Effector memory CD4-positive, alpha-beta T cell (primary cell): ENCODE measurements at places on chromosomes 1 and 21.

- DNase-seq = no peak
Observed at GRCh38 chr1:225137976-225138375, 208.5 kb downstream of the DNAH14 start.

DNA sequence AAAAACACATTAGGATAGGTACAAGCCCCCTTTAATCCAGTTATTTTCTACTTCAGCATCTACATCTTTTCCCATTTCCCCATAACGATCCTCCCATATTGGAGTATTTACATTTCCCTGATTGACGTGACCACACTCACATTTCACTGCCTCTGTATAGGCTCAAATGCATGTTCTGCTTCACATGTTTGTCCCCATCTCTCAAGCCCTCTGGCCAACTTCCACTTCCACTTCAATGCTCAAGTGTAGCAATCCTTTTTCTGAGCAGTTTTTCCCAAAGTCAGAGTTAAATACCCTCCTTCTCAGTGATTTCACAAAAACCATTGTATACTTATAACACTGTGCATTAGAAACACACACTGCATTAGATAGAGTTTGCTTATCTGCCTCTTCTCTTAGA is 61.8 kb upstream of the TTLL7 start:
- DNase-seq = no peak

DNA sequence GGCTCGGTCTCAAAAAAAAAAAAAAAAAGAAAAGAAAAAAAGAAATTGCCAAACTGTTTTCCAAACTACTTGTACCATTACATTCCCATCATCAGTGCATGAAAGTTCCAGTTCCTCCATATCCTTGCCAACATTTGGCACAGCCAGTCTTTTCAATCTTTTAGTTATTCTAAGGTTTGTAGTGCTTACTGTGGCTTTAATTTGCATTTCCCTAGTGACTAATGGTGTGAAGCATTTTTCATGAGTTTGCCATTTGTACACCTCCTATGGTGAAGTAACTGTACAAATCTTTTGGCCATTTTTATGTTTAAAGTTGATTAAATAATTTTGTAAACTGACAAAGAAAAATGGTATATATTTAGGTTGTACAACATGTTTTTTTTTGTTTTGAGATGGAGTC is 70.7 kb downstream of the DEGS1 start:
- DNase-seq = no peak

GRCh38 chr1:52454779-52455178 is 50.4 kb downstream of the PRPF38A start:
- DNase-seq = no peak

DNA sequence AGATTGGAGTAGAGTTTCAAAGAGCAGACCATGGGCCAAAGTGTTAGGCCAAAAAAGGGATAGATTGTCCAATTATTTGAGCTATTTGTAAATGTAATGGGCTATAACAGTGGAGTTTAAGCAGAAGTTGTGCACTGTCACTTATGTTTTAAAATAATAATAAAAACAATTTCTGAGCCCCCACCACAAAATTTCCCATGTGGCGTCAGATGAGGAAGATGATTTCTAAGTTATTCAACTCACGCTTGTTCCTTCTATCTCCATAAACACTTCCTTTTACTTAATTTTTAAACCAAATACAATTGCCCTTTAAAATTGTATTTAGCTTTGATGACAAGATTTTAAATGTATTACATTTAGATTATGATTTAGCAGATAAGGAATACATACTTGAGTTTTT is 330.0 kb downstream of the PTPRC start:
- DNase-seq = no peak

- DNase-seq = no peak
Observed at GRCh38 chr1:41918450-41919043, at the start of gene HIVEP3. Gene HIVEP3 (minus strand): TSS chr1:41918922.

GRCh38 chr1:165185161-165185889 is 171.2 kb downstream of the LMX1A start:
- no peak for DNase-seq

DNA sequence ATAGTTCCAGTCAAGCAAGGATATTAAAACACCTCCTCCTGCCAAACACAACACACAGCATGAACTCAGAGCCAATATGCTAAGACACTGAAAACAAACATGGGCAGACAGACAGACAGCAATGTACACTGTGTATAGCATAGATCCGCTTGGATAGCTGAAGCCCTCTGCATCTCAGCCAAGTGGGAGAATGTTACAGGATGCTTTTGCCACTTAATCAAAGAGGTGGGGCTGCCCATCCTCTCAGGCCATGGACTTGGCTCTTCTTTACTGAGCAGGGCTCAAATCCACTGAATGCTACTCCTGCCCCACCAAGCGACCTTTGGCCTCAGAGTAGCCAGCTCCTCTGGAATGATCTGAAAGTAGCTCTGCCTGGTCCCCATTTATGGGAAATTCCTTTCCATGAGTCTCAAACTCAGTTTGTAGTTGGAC is 64.7 kb upstream of the NGF start:
- DNase-seq = no peak

- no peak for DNase-seq
Observed at GRCh38 chr21:37061926-37062592, 10.8 kb downstream of the PIGP start.

GRCh38 chr1:10693152-10693496 is 103.3 kb downstream of the CASZ1 start:
- DNase-seq = no peak

- no peak for DNase-seq
Observed at GRCh38 chr1:16608838-16609560, 4.4 kb downstream of the NBPF1 start.
